Stromal cell of bone marrow (primary cell): ENCODE measurements at places on chromosomes 3 and 15.

DNA sequence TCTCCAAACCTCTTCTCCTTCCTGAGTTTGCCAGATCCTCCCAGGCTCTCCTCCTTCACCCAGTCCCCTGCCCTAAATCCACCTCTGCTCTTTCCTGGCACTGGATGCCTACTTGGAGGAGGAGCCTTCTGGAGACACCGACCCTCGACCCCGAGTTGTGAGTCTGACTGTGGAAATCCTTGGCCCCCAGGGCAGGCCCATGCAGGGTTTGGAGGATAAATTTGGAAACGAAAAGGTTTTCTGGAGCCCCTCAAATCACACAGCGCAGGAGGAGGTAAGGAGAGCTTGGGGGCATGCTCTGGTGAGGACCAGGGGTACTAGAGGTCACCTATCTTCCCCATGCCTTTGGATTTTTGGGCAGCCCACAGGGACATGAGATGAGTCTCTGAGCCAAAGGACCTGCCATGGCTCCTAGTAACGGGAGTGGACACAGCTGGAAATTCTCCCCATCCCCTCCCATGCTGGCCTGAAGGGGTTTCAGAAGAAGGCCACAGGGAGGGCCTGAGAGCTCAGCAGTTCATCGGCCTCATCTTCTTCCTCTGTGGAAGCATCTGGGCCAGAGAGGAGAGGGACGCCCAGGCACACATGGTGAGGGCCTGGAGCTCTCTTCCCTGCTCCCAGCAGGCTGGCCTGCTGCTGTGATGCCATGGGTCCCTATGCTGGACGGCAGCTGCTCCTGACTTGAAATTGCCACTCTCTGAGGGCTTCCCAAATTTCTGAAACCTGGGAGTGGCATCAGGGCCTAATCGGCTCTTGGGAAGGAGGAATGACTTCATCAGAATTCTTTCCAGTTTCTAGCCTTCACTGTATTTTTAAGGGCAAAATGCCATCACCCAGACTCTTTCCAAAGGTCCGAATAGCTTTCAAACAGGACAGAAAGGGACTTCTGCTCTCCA, 68.6 kb upstream of the ITGA11 start:
- no peak for DNase-seq

DNA sequence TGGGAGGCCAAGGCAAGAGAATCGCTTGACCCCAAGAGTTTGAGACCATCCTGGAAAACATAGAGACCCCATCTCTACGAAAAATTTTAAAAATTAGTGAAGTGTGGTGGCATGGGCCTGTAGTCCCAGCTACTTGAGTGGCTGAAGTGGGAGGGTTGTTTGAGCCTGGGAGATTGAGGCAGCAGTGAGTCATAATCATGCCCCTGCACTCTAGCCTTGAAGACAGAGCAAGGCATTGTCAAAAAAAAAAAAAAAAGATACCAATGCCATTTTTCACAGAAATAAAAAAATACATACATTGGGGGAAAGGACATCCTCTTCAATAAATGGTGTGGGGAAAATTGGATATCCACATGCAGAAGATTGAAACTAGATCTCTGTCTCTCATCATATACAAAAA, 74.6 kb downstream of the CERS3 start:
- DNase-seq: no peak

DNA sequence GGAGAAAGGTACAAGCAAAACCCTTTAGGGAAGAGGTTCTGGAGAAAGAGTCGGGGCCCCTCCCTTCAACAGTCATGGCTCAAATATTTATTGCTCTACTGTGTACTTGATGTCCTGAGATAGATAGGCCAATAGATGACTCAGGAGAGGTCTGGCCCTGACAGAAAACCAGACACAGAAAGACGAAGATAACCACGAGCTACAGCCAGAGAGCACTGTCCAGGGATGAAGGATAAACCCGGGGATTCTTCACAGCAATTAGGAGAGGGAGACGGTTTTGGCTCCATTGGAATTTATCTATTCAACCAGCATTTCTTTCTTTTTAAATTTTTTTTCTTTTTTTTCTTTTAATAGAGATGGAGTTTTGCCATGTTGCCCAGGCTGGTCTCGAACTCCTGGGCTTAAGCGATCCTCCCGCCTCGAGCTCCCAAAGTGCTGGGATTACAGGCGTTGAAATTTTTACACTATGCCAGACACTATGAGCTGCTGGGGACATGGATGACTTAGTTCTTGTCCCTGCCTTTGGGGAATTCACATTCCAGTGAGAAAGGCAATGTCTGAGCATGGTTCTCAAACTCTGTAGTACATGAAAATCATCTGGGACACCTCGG, 4.6 kb upstream of the CIDEC start:
- DNase-seq: peak; percentile 46

GRCh38 chr3:101202640-101203039, 117.7 kb downstream of the IMPG2 start:
- no peak for DNase-seq

GRCh38 chr3:99871231-99872045, 53.8 kb downstream of the CMSS1 start:
- no peak for DNase-seq

GRCh38 chr3:4629095-4630007, 136.2 kb downstream of the ITPR1 start:
- DNase-seq: no peak

- no peak for DNase-seq
Measured at GRCh38 chr3:119349354-119350041, 55.3 kb downstream of the ARHGAP31 start.

GRCh38 chr3:16667633-16668032, 62.4 kb upstream of the DAZL start:
- DNase-seq: no peak

DNA sequence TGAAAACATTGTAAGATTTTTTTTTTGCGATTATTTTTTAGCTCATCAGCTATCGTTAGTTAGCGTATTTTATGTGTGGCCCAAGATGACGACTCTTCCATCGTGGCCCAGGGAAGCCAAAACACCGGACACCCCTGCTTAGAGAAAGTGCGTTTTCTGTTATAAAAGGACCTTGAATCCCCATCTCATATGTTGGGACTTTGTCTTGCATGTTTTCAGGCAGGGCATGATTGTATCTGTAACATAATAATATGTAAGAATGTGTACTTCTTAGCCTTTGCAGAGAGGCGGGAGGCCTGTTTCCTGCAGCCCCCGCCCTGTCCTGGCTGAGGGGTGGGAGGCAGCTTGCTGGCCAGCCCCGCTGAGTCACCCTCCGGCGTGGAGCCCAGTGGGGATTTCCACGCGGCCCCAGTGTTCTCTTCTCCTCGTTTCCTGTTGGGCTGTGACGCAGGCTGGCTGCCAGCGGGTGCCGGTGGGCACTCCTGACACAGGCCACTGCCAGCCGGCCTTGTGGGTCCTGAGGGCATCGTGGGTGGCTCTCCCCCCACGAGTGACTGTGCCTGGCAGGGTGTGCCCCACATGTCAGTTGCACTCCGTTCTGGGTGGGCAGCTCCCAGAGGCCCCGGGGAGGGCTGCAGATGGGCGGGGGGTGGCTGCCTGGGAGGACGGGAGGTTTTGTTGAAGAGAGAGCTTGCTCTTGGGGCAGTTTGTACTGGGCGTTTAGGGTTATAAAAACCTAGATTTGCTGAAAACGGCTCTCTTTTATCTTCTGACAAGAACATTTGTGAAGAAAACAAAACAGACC, 55.6 kb downstream of the SMAD3 start:
- peak; percentile 75 for DNase-seq

- DNase-seq: no peak
Measured at GRCh38 chr15:53808058-53808706, 48.7 kb upstream of the WDR72 start.

- DNase-seq: no peak
Measured at GRCh38 chr3:171841620-171842000, 1.5 kb upstream of the TMEM212 start.

- DNase-seq: no peak
Measured at GRCh38 chr15:55422089-55422488, 13.8 kb downstream of the PIERCE2 start.
